Sciatic nerve (tissue), 2 donors: ENCODE measurements at places on chromosomes 12 and 14. TPM values are rescaled to one million over a fixed set of nuclear protein-coding genes. Genes with fewer than 3 reads are reported as not detected.
A peak's percentile ranks its signal among the peaks of the same experiment; 100 is the strongest.

DNA sequence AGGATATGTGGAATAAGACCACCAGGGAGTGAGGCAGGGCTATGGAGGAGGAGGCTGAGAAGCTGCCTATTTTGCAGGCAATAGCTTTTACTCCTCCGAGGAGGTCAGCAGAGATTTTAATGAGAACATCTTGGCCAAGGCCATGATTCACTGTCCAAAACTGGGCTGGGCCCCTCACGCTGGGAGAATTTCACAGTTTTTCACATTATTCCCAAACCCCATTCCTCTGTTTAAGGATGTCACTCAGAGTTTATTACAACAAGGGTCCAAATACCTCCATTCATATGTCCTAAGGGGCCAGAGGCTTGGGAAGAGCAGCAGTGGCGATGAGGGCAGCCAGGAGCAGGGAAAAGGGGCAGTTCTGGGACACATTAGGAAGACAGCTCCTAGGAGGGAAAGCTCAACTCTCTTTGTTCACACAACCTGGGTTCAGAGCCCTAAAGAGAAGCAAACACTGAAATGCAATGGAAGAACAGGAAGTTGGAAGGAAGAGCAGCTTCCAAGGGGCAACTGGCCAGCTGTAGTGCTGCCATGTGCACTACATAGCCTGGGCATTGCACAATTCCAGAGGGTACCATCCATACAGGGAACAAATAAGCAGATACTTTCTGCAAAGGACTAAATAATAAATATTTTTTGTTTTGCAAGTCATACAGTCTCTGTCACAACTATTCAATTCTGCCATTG lies 283.2 kb downstream of the NUAK1 start:
- no peak for DNase-seq

DNA sequence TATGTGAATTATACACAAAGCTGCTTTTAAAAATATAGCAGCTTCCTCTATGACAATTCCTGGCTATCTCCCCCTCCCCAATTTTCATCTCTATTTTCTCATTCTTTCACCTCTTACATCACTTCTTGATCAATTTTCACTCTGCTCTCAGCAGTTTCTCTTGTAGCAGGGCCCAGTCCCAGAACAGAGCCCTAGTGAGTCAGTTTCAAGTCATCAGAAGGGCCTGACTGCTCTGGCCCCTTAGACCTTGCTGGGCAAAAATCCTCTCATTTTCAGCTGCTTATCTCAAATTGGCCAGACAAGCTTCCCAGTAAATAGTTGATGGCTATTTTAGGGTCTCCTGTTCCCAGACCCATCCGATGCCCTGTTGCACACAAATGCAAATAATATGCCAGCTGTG lies 101.4 kb downstream of the TTC7B start:
- no peak for DNase-seq

Gene TMEM119
- total RNA-seq, result 31.1 TPM

DNA sequence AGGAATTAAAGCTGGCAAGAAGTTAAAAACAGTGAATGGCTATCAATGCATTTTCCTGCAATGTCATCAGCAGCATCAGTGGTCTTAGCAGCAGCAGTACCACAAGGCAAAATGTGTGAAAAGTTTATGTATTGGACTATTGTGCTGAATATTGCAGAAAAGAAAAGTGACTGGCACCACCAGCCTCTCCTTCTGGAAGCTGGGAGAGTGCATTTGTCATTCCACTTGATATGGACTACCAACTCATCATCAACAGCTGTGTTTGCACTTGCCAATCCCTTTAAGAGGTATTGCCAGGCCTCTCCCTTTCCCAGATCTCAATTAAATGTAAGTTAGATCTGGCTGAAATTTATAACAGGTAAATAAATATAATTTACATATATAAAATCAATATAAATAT lies 151.0 kb upstream of the GZMB start:
- DNase-seq, result no peak

DNA sequence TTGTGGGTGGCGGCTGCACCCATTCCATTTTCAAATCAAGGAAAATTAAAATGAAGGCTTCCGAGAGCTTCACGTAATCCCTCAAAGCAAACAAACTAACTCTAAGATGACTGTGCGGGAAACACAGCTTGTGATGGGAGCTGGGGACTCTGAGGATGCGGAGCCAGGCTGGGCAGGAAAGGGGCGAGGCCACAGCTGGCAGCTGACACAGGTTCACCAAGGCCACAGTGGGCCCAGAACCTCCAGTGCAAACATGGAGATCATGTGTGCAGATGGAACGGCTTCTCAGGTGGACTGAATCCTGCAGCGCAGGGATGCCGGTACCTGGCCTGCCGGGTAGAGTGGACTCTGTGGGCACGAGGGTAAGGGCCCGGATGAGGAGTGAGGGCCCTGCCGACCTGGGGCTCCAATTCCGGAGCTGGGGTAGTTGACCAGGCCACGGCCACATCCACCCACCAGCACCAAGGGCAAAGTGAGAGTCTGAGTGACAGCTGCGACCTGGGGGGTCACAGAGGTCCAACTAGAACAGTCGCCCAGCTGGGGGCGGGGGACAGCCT lies 19.2 kb upstream of the BTBD6 start:
- DNase-seq, result no peak

- DNase-seq, result no peak
Observed at GRCh38 chr12:118213452-118213851, 77.5 kb downstream of the PEBP1 start.

- DNase-seq, result no peak
Observed at GRCh38 chr12:92561543-92561899, 141.3 kb upstream of the PLEKHG7 start.

Gene RPL10L
- total RNA-seq, result not detected

DNA sequence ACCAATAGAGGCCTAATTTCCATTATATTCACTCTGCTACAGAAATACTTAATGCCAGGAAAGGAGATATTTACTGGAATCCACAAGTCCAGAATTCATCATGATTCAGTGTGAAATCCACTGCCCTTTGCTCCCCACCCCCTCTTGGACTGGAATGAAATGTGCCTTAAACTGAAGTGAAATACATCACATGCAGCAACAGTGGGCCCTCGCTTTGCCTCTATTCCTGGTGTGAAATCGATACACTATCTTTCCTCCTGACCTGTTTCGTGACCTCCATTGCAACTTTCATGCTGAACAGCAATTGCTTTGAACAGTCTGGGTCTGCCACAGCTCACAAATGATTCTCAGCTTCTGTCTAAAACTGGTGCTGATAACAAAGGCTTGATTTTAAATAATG lies 100.6 kb downstream of the NPAS3 start:
- no peak for DNase-seq

- DNase-seq, result no peak
Observed at GRCh38 chr12:27672051-27672450, 24.2 kb upstream of the REP15 start.

Gene TAS2R31
- 8.8 TPM for total RNA-seq

- DNase-seq, result no peak
Observed at GRCh38 chr14:97390096-97390724, 593.0 kb downstream of the VRK1 start.

DNA sequence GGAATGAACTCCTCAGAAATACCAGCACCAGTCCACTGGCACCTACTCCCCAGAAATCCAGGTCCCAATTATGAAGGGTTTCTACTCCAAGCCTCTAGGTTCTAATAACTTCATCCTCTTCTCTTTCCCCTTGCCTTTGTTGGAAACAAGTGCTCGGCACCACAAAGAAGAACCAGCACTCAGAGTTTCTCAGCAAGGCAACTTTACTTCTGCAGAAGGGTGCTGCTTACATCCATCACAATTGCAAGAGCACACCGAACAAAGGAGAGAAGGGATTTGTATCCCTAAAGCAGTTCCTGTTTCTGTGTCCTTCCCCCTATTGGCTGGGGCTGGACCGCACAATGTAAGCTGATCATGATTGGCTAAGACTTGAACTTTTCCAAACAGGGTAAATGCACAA lies 74.2 kb upstream of the GNG2 start:
- no peak for DNase-seq

GRCh38 chr12:15708396-15709076 lies 80.7 kb downstream of the EPS8 start:
- no peak for DNase-seq

DNA sequence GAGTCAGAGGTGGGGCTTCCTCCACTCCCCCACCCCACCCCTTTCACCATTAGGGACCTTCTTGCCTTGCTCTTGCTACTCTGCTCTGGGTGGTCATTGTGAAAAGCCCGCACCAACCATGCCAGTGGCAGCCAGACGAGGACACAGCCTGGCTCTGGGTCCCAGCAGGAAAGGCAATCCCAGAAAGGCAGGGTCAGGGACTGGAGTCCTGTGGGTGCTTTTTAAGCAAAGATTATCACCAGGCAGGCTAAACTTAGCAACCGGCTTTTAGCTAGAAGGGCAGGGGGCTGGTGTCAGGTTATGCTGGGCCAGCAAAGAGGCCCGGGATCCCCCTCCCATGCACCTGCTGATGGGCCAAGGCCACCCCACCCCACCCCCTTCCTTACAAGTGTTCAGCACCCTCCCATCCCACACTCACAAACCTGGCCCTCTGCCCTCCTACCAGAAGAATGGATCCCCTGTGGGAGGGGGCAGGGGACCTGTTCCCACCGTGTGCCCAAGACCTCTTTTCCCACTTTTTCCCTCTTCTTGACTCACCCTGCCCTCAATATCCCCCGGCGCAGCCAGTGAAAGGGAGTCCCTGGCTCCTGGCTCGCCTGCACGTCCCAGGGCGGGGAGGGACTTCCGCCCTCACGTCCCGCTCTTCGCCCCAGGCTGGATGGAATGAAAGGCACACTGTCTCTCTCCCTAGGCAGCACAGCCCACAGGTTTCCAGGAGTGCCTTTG lies 1.2 kb upstream of the GAPDH start:
- peak; percentile 83 for DNase-seq

Gene NTS
- not detected for total RNA-seq

DNA sequence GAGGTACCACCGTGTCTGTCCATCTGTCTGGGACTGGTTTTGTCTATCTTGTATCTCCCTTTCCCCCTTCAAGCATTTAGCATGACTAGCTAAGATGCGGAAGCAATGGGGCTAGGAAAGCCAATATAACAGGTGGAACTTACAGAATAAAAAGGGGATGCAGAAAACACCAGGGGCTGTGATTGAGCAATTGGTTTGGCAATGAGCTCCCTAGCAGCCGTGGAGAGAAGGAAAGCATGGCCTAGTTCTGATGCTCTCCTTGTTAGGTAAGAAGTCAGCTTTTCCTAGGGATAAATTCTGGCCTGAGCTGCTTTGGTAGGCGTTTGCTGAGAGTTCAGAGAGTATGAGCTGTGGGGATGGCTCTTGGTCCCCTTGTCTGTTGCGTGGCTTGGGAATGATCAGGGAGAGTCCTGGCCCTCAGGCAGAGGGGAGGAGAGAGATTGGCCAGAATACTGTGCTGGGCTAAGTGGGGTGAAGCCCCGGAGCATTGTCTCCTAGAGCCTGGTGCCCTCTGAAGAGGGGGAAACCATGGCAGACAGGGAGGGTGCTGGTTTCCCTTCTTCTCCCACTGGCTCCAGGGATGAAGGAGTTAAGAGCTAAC lies 7.1 kb downstream of the SETD1B start:
- DNase-seq, result no peak

DNA sequence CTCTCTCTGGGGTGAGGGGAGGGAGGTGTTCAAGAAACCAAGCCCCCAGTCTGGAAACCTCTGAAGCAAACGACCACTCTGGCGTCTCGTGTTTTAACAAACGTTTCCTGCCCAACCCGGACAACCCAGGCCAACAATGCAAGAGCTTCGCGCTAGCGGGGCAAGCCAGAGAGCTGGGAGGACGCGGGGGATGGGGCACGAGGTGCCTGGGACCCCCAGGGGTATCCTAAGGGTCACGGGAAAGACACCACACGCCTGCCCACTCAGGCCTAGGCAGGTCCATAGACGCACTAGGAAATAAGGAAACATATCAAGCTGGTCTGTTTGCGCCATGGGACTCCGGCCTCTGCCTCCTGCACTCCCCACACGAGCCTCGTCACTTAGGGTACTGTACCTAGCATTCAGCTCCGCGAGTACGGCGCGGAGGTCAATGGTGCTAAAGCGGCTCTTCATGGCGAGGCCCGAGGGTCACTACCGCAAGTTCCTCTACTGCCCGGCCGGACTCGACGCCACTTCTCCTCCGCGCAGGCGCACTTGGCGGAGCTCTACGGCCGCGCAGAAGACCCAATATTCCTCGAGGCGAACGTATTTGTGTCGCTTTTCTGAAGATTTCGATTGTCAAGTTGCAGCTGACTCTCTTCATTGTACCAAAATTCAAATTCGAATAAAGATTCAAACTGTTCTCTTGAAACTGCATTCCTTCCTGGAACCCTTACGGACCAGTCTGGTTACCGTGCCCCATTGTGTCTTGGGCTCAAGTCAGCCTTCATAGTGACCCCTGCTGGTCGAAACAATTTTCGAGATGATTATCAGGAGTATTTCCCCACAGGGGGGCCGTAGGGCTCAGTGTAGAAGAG lies at the start of gene NEMF:
Gene NEMF (minus strand): TSS at position 488 of the 857 bp plus-strand sequence. CDS start 35 bp downstream, at position 453.
- peak; percentile 92 for DNase-seq

Gene DBX2
- 0.13 TPM for total RNA-seq

DNA sequence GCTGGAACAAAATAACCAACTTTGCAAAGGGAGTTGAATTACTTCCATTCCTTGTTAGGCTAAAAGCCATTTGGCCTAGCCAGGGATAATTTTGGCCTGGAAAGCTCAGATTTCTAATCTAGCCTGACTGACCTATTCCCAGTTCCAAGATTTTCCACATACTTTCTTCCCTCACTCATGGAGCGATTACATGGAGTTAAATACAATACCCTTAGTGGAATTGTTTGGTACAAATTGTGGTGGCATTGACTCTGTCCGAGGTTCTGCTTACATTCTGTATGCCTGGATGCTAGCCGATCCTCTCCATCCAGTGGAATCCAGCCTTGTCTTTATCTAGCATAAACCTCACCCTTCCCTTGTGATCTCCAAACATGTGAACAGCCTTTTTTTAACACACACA lies 965.1 kb downstream of the DIO2 start:
- no peak for DNase-seq

Gene BEST3
- total RNA-seq, result not detected

Gene HHIPL1
- 4.2 TPM for total RNA-seq

GRCh38 chr14:82731526-82731925 lies 1197.9 kb upstream of the SEL1L start:
- DNase-seq, result no peak

Gene FOXN4
- total RNA-seq, result not detected

GRCh38 chr14:35404449-35405303 lies at the start of gene NFKBIA:
Gene NFKBIA, minus strand, starts transcription at chr14:35404749. Its CDS starts 105 bp downstream, at chr14:35404644.
- peak; percentile 96 for DNase-seq

Gene STAC3
- total RNA-seq, result 1.9 TPM
